NCI-H226 (cell line): ENCODE measurements at places on chromosomes 2 and 18.

GRCh38 chr2:96254571-96254970 lies 11.2 kb downstream of the TMEM127 start:
- no peak for DNase-seq

- no peak for DNase-seq
Observed at GRCh38 chr2:224971214-224971613, 71.1 kb downstream of the DOCK10 start.

GRCh38 chr2:352696-353095 lies 64.8 kb upstream of the ALKAL2 start:
- DNase-seq = no peak

GRCh38 chr2:105683011-105683492 lies 61.7 kb upstream of the NCK2 start:
- no peak for DNase-seq

DNA sequence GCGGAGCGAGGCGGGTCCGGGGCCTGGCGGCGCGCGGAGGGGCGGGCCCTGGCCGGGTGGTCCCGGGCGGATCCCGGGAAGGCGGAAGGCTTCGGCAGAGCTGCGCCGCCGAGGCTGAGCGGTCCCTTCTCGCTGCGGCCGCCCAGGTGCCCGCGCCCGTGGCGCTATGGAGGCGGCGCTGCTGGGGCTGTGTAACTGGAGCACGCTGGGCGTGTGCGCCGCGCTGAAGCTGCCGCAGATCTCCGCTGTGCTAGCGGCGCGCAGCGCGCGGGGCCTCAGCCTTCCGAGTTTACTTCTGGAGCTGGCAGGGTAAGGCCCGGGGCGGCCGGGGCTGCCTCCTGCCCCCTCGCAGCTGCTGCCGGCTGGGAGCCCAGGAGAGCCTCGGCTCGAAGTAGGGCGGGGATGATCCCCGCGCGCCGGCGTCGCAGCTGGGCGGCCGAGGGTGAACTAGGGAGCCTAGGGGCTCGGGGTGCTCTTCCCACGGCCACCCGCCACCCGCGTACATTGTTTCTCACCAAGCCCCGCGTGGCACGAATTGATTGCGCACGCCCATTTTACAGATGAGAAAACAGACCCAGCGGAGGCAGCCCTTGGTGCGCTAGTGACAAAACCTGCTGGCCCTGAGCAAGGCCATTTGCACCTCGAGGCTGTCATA lies at the start of gene SLC66A3:
Gene SLC66A3, plus strand, starts transcription at position 87 of the 655 bp plus-strand sequence. Its CDS starts 80 bp downstream, at position 167.
- DNase-seq = peak; percentile 76

- no peak for DNase-seq
Observed at GRCh38 chr2:149783284-149783683, 195.7 kb upstream of the MMADHC start.
